ENCODE measurements at places on chromosomes 7 and 10.

DNA sequence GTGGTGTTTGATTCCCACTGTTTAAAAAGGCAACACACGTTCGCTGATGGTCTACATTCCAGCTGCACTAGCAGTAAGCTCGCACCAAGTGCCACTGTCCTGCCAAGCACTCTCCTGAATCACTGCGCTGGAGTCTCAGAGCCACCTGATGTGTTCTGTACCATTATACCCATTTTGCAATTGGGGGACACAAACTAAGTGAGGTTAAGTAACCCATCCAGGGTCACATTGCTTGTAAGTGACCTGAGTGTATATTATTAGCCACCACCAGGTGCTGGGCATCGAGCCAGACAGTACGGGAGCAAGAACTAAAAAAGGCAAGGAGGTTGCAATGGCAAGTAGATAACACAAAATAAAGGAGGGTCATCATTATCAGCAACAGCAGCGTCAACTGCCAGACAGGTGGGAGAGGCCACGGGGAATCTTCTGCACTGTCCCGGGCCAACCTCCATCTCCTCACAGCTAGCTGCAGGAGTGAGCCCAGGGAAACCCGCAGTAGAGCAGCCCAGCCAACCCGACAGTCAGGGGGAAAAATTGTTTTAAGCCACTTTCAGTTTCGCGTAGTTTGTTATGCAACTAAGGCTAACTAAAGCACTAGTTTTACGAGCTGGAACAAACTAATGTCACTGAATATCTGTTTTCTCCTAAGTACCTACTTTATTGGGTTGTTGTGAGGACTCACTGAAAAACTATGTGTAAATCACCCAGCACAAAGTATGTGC is 712 bp upstream of the CPVL start:
- DNase-seq, result no peak

- DNase-seq, result no peak
Measured at GRCh38 chr7:32921896-32922295, 30.3 kb upstream of the KBTBD2 start.

- DNase-seq, result no peak
Measured at GRCh38 chr7:107122486-107122911, 46.3 kb upstream of the HBP1 start.

- DNase-seq, result no peak
Measured at GRCh38 chr7:124722292-124722691, 43.3 kb downstream of the GPR37 start.

DNA sequence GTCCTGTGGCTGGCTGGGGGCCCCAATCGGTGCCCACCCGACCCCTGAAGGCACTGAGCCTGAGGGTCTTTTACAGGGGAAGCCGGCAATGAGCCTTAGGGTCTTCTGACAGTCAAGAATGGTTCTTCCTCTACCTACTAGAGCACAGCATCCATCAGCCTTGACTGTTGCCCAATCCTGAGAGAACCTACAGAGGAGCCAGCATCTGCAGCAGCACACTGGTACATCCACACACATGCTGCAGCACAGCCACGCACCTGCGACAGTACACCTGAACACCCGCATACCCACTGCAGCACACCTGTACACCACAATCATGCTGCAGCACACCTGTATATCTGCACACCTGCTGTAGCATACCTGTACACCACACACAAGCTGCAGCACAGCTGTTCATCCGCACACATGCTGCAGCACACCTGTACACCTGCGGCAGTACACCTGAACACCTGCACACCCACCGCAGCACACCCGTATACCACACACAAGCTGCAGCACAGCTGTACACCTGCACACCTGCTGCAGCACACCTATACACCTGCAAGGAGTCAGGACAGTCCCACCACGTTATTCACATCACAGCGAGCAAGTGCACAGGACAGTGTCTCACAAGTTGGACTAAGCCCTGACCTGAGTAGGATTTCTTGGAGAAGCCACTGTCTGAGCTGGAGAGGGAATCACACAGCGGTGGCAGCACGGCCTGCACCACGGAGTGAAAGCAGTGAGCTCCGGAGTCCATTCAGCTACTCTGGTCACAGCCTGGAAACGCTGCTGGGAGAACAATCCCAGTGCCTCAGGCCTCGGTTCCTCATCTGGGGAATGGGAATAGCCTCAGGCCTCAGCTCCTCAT is 56.4 kb downstream of the VIPR2 start:
- no peak for DNase-seq
